Bronchial epithelial cell (primary cell): ENCODE measurements at places on chromosomes 1 and 21. TPM values are rescaled to one million over a fixed set of nuclear protein-coding genes. Genes with fewer than 3 reads are reported as not detected.

Gene FAAH
- total RNA-seq, result 10.2 and 10.5 TPM in 2 replicates

GRCh38 chr1:9347095-9347850 is 54.6 kb downstream of the SPSB1 start:
- no peak for DNase-seq

Gene CNIH4
- total RNA-seq, result 70.3 and 146 TPM in 2 replicates

DNA sequence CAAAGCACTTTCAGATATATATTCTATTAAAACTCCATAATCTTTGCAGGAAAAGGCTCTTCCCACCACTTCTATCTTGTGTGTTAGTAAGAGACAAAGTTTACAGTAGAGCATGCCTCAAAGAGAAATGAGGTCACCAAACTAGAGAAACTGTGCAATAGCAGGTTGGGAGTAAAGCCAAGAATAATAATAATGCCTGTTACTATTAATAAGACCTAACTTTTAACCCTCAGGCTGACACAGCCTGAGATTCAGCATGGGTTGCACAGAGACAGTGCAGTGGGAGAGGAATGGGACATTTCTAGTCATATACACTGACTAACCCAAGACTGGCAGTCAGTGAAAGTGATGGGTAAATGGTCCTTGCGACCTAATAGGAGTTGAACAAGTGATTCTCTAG is 320.2 kb upstream of the NFIA start:
- DNase-seq, result peak; percentile 68

Gene SLC16A4
- 34.2 and 101 TPM in 2 replicates for total RNA-seq

Gene TDRD10
- under 0.01 TPM in 1 of 2 replicates, not detected in the other for total RNA-seq

GRCh38 chr1:24606621-24607020 is 36.5 kb upstream of the SRRM1 start:
- peak; percentile 33 for DNase-seq

DNA sequence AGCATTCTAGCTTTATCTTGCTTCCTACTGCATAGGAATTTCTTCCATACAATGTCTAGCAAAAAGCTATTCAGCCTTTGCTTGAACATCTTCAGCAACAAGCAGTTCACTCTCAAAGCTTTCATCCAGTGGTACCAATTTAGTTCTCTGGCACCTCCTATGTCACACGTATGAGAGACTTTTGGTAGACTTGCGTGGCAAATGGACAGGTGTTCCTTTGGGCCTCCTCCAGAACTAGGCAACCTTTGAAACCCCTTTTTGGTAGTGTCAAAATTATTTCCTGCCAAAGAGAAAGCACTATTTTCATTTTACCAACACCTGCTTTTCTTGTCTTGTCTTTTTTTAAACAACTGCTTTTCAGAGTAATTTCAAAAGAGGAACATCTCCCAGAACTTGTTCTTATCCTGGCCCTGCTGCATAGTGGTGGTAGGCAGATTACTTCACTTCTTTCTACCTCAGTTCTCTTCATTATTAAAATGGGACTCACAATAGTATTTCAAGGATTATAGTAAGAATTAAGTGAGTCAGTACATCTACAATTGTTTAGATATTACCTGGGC is 122.4 kb downstream of the MAST2 start:
- no peak for DNase-seq

DNA sequence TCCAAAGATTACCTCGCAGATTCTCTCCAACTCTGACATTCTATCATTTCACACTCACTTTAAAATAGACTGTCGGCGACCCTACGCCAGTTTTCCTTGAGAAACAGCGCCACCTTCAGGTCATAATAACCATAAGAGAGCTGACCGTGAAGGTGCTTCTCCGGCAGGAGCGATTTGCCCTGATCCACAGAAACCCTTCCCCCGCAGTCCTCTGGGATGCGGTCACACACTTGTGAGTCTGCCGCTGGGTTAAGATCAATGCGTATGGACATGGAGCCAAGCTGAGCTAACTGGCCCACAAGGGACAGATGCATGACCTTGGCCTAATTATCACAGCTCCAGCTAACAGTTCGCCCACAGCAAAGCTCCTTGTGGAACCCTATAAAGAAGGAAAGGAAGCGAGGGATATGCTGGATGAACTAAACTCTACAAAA is 32.8 kb upstream of the IFNAR2 start:
- peak; percentile 58 for DNase-seq

- DNase-seq, result no peak
These were observed 826 bp upstream of the CA14 start for GRCh38 chr1:150256554-150257341.

Gene PDPN
- 3.2 and 3.5 TPM in 2 replicates for total RNA-seq

Gene CD1E
- not detected in 2 replicates for total RNA-seq

- DNase-seq, result peak; percentile 84
These were observed 99.1 kb downstream of the PLA2G4A start for GRCh38 chr1:186927884-186928283.

Gene FCER1G
- 0.26 TPM in 2 replicates for total RNA-seq

Gene C8A
- total RNA-seq, result not detected in 2 replicates
